ENCODE measurements at places on chromosomes 7 and 10. TPM values are rescaled to one million over a fixed set of nuclear protein-coding genes. Genes with fewer than 3 reads are reported as not detected.

Gene SPDYE11
- 0.11 TPM for total RNA-seq

- no peak for DNase-seq
Observed at GRCh38 chr10:114485696-114486400, 81.5 kb upstream of the AFAP1L2 start.

- no peak for DNase-seq
Observed at GRCh38 chr10:7272008-7272407, 138.8 kb downstream of the SFMBT2 start.

Gene TLX1
- not detected for total RNA-seq

Gene FZD8
- 14.5 TPM for total RNA-seq

Gene SLC26A5
- total RNA-seq, result not detected

Gene PNLIPRP1
- total RNA-seq, result not detected

GRCh38 chr7:27151931-27152815 is at the start of gene HOXA3:
HOXA3 (minus strand) TSS chr7:27152583; CDS start chr7:27110640, 41,943 bp downstream.
- no peak for DNase-seq

- no peak for DNase-seq
Observed at GRCh38 chr7:47873762-47874161, 74.5 kb downstream of the PKD1L1 start.

GRCh38 chr10:5971315-5971832 is 6.0 kb downstream of the IL15RA start:
- DNase-seq, result peak; percentile 6

Gene AGR3
- 2.1 TPM for total RNA-seq

Gene NYAP1
- 8.2 TPM for total RNA-seq

DNA sequence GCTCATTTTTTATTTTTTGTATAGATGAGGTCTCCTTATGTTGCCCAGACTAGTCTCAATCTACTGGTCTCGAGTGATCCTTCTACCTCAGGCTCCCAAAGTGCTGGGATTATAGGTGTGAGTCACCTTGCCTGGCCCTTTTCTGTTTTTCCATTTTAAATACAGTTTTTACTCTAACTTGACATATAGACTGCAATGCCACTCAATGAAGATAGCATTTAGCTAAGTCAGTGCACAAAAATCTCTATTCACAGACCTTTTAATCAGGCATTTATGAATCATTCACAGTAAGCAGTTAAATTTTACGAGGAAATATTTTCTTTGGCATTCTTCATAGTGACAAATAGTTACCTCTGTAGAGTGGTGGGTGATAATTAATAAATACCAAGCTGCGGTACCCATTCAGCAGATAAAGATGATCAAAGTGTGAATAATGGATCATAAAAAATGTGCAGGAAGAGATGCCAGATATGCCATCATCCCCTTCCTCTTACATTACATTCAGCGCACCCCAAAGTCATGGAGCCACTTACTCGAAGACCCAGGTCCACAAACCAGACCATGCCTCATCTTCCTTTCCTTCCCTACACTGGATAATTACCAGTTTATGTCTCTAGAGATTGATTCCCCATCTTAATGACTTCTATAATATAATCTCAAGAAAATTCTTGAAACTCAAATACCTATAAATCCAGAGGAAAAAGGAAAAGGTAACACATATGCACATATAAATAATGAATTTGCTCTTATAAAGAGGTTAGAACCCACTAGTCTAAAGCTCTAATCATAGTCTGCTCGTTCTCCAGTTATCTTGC is 56.0 kb downstream of the UBE2H start:
- no peak for DNase-seq

Gene CHST15
- 35.9 TPM for total RNA-seq

Gene MSS51
- total RNA-seq, result 4.9 TPM

Gene MCM7
- 170 TPM for total RNA-seq

- no peak for DNase-seq
Observed at GRCh38 chr7:95006010-95006409, 98.6 kb downstream of the PPP1R9A start.

DNA sequence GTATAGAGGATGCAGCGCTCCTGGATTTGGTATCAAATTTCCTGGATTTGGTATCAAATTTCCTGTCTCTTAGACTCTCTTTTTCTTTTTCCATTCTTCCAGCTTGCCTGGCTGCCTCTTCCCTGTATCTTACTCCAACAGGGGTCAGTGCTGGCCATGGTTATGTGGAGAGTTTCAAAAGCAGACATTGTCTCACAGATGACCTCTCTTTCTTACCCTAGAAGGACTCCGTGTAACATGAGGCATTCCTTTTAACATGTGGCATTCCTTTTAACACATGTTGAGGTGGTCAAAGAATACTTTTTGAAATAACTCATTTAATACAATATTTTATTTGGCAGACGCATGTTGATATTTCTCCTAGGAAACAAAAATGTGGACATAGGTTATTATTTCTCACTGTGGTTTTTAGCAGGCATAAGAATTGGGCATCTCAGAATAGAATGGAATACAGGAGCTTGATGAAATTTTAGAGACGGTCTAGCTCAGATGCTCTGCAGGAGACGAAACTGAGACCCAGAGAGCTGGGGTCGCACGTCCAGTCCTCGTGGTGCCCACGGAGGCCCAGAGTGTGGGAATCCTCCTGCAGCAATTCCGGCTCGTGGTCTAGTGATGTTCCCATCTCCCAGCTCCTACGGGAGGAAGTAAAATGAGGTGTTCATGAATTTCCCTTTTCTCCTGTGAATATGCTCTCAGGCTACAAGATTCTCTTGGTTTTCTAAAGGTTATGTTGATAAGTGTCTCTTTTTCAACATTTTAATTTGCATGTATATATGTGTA is 59.6 kb upstream of the PITRM1 start:
- no peak for DNase-seq

- DNase-seq, result peak; percentile 98
Observed at GRCh38 chr7:74173866-74174605, at the start of gene EIF4H. EIF4H (plus strand) TSS chr7:74174356; CDS start chr7:74174384, 28 bp downstream.

Gene ADIRF
- total RNA-seq, result not detected

Gene OAT
- total RNA-seq, result 52.5 TPM

Gene TSPAN15
- 20.9 TPM for total RNA-seq

- DNase-seq, result no peak
Observed at GRCh38 chr10:136465-136762, 1.2 kb downstream of the ZMYND11 start.

GRCh38 chr7:85125651-85126131 is 61.2 kb downstream of the SEMA3D start:
- DNase-seq, result no peak

- DNase-seq, result peak; percentile 36
Observed at GRCh38 chr10:92573091-92573797, 649 bp downstream of the IDE start.

- DNase-seq, result no peak
Observed at GRCh38 chr7:13947535-13947934, 41.9 kb downstream of the ETV1 start.

DNA sequence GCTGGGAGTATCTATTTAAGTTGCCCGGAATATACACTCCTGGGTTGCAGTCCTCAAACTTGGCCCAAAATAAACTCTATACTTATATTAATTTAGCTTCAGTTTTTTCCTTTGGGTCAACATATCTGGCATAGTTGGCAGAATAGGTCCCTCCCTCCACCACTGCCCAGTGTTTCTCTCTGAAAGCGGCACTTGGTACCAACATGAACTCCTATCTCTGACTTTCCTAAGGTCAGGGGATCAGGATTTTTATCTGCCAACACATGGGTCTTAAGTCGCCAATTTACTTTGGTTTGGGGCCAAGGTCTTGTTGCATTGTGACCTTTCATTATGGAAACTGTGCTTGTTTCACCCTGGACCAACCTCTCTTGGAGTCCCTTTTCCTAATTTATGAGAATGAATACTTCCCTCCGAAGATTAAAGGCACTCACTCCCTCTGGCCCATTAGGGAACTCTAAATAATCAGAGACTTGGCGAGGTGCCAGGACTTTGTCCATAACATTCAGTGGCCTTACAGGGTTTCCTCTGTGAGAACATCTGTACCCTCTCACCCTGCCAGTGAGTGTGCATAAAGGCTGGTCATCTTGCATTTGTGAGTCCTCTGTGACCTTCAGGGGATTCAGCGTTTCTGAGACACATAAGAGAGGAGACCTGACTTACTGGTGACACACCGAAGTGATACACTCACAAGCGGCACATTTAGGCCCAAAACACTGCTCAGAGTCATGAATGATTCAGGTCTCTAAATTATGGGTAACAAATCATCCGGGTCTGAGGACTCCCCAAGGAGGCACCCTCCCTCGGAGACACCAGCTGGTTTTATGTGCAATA is 19.7 kb upstream of the FKBP9 start:
- DNase-seq, result peak; percentile 55

GRCh38 chr10:51109801-51110533 is 35.7 kb downstream of the PRKG1 start:
- no peak for DNase-seq

- DNase-seq, result no peak
Observed at GRCh38 chr7:88432301-88432700, 125.6 kb upstream of the STEAP4 start.

DNA sequence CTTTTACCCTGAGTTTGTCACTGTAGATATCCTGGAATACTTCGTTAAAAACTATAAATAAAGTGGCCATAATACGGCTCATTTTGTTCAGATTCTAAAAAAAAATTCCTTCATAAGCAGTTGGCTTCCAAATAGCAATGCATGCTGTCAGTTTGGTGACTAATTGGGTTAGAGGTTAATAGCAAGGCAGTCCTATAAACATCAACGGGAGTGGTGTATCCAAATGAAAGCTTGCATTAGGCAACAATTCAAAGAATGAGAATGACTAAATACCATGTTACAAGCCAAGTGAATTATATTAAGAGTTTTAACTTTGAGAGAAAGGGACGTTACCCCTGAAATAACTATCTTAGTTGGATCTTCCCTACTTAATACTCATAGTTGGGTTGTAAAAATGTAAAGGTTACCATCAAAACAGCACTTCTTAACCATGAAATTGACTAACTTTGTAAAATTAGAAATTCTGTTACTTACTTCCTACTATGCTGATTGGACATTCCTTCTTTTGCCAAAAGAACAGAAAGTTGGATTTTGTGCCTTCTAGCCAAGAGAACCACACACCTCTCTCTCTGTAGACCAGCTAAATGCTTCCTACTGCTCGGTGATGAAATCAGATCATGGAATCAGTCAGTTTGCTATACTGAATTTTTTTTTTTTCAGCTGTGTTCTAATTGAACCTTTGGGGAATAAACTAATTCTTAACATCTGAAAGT is 98.0 kb downstream of the KAT6B start:
- no peak for DNase-seq

Gene ZNF746
- total RNA-seq, result 27.9 TPM

Gene UCN3
- not detected for total RNA-seq

Gene MUC3A
- 2.4 TPM for total RNA-seq

GRCh38 chr7:2610898-2611297 is 20.9 kb upstream of the TTYH3 start:
- no peak for DNase-seq

DNA sequence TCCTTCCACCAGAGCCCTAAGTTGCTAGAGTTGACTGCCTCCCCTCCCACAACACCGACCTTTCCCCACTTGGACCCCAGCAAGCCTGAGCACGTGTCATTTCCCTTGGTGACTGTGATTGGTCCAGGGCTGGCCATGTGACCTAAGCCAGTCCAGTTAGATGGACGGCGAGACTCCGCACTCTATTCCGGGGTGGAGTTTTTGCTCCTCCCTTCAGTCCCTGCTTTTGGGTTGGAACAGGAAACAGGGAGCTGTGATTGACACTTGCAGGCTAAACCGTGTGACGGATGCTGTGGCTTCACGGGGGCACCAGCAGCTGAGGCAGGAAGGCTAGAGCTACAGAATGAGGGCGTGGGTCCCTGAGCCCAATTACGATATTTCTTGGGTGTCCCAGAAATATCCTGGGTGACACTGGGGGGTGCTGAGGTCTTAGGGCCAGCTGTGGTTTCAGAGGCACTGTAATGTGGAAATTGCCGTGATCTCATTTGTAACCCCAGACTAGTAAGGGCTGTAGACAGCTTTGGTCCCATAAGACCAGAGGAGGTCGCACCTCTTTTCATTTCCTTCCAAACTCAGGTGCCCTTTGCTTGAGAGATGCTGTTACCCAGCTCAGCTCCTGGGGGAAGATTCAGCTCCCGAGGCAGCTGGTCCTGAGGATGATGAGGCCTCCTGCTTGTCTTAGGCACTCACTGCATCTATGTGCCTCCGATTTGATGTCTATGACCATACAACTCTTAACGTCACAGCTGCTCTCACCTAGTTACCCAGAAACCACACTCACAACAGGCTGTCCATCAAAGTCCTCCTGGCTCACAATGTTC is 102.7 kb upstream of the NPTX2 start:
- no peak for DNase-seq

- no peak for DNase-seq
Observed at GRCh38 chr7:115851291-115851690, 179.3 kb downstream of the TFEC start.

GRCh38 chr10:682931-683447 is 6.5 kb downstream of the DIP2C start:
- DNase-seq, result no peak

DNA sequence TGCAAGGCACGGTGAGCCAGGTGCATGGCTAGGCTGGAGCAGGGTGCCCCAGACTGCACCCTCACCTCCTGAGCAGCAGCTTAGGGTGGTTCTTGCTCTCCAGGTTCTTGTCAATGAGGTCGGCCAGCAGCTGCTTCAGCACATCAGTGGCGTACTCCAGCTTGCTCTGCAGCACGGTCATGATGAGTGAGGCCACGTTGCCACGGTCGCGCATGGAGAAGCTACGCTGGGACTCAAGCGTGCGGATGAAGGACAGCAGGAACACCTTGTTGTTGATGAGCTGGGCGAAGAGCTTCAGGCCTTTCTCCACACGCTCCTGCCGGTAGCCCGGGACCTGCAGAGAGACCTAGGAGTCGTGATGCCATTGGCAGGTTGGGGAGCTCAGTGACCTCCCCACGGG is 408.0 kb downstream of the PLXNA4 start:
- DNase-seq, result no peak

- DNase-seq, result no peak
Observed at GRCh38 chr7:2051707-2052656, 180.8 kb downstream of the MAD1L1 start.

Gene CXCL12
- 45.8 TPM for total RNA-seq

GRCh38 chr7:106613848-106614560 is 47.0 kb downstream of the CCDC71L start:
- no peak for DNase-seq

DNA sequence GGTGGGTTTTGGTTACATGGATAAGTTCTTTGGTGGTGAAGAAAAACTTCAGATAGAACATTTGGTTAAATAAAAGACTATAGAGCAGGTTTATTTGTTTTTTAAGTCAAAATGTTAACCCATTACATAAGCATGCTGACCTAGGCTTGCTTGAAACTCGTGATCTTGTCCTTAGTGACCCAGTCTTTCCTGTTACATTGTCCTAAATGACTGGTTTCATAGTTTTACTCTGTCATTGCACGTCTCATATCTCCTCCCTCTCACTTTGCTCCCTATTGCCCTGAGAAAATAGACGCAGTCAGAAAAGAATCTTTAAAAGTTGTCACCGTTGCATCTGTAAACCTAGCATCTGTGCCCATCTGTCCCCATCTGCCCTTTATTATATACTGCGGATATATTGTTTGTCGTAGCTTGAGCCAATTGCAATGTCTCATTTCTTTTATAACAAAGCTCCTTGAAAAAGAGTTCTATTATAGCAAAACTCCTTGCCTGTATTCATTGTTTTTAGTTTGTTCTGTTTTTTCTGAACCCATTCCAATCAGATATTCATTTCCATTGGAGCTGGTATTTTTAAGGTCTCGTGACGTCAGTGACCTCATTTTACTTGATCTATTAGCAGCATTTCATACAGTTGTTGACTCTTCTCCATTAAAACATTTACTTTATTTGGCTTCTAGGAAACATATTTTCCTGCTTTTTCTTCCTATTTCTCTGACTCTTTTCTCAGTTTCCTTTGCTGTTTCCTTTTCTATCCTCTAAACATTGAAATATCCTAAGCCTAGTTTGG is 57.3 kb downstream of the HELLS start:
- DNase-seq, result no peak

Gene EPO
- total RNA-seq, result 0.27 TPM

Gene ABCC2
- 0.87 TPM for total RNA-seq

Gene PRSS37
- not detected for total RNA-seq

Data from mesothelial cell of epicardium (in vitro differentiated cells).